ENCODE measurements at places on chromosomes 6 and 20.

DNA sequence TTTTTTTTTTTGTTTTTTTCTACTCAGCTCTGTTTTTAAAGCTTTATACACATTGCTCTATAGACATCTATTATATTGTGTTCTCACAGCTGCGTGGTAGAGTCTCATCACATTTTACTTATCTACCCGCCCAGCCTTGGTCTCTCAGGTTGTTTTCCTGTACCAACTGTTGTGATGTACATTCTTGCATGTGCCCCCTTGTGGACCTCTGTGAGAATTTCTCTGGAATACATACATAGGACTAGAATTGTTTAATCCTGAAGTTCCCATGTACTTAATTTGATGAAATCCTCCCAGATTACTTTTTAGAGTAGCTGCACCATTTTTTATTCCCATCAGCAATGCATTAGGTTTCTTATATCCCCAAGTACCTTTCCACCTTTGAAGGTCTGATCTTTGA is 40.4 kb upstream of the TINAG start:
- DNase-seq, result peak; percentile 53

GRCh38 chr6:26170951-26171841 is 84.0 kb downstream of the HFE start:
- DNase-seq, result no peak

GRCh38 chr6:4348462-4349112 is 213.2 kb upstream of the ECI2 start:
- no peak for DNase-seq

- DNase-seq, result no peak
These were observed 74.9 kb downstream of the FOXO3 start for GRCh38 chr6:108635505-108636226.

GRCh38 chr6:75378101-75378500 is 93.5 kb upstream of the TMEM30A start:
- DNase-seq, result no peak

GRCh38 chr6:43856005-43856765 is 86.2 kb downstream of the VEGFA start:
- peak; percentile 64 for DNase-seq

- no peak for DNase-seq
These were observed 167.0 kb downstream of the TBX18 start for GRCh38 chr6:84597238-84597875.

DNA sequence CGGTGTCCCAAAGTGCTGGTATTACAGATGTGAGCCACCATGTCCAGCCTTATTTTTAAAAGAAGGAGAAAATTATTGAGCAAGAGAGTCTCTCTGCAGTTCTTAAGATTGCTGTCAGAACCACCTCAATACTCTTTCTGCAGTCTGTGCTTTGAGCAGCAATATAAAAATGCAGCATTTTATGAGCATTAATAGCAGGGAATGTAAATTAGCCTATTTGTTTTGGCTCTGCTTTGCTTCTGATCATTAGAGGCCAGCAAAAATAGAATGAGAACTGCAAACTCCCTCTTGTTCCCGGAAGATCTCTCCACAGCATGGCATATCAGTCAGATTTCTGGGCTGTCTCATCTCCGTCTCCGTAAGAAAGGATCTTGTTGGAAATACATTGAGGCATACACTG is 35.8 kb downstream of the C6orf15 start:
- no peak for DNase-seq

DNA sequence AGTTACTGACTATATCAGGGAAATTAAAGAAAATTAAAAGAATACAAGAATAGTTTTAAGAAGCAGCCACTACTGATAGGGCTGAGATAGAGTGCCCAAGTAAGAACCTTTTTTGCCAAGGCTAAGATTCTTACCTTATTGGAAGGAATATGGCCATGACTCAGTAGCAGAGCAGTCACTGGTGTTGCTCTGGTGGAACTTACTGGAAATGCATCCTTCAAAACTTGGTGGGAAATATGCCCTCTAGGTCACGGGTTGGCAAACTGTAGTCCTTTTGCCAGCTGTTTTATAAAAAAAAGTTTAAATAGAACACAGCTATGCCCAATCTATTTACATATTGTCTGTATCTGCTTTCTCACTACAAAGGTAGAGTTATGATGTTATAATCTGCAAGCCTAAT is 6.0 kb downstream of the HSF2 start:
- DNase-seq, result peak; percentile 16

GRCh38 chr20:57693670-57694329 is 16.0 kb downstream of the PMEPA1 start:
- DNase-seq, result no peak

- peak; percentile 11 for DNase-seq
These were observed 38.3 kb downstream of the MAP7 start for GRCh38 chr6:136511926-136512325.

- DNase-seq, result peak; percentile 84
These were observed 6.9 kb upstream of the OSER1 start for GRCh38 chr20:44217342-44218092.

- peak; percentile 41 for DNase-seq
These were observed 25.4 kb downstream of the ZMYND8 start for GRCh38 chr20:47330933-47331708.

DNA sequence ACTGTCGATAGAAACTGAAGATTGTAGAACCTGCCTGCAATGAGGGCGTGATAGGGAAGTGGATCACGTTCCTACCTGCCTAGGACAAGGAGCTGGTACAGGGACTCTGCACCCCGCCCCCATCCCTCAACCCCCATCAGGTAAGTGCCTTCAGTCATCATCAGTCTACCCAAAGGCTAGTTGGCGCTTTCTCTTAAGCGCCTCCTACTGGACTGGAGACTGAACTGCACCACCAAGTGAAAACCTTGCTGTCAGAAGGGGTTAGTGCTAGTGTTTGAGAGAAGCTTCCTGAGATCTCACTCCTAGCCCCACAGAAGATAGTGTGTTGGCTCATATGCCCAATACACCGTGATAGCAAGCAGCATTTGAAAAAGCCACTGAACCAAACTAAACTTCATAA is 706.5 kb upstream of the MAN1A1 start:
- DNase-seq, result no peak

- DNase-seq, result no peak
These were observed 37.2 kb downstream of the MYH7B start for GRCh38 chr20:34992751-34993417.

- peak; percentile 6 for DNase-seq
These were observed at the start of gene GPX5 for GRCh38 chr6:28525496-28526039. Gene GPX5 (plus strand): TSS chr6:28525881. CDS start chr6:28526014, 133 bp downstream.

- no peak for DNase-seq
These were observed 41.7 kb downstream of the RNF24 start for GRCh38 chr20:3973705-3974104.

- DNase-seq, result no peak
These were observed 7.4 kb upstream of the KLHL32 start for GRCh38 chr6:96917098-96917497.

GRCh38 chr20:55569084-55569483 is 436.2 kb downstream of the CBLN4 start:
- no peak for DNase-seq

DNA sequence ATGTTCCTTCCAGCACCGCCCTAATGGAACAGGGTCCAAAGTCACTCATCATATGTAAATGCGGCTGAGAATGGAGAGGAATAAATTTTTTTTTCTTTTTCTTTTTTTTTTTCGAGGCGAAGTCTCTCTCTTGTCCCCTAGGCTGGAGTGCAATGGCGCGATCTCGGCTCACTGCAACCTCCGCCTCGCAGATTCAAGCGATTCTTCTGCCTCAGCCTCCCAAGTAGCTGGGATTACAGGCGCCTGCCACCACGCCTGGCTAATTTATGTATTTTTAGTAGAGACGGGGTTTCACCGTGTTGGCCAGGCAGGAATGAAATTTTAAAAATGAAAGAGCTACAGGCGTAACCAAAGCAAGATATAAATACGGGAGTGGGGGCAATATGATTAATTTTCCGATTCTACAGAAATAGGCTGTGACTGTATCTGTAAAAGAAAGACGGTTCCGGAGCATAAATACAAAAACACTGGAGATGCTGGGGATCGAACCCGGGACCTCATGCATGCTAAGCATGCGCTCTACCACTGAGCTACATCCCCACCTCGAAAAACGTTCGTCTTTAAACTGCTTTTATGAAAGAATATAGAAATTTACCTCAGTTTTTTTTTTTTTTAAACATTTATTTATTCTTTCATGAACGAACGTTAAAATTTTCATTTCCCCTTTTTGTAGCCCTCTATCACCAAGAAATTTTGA is 132.2 kb downstream of the GPX5 start:
- peak; percentile 71 for DNase-seq

DNA sequence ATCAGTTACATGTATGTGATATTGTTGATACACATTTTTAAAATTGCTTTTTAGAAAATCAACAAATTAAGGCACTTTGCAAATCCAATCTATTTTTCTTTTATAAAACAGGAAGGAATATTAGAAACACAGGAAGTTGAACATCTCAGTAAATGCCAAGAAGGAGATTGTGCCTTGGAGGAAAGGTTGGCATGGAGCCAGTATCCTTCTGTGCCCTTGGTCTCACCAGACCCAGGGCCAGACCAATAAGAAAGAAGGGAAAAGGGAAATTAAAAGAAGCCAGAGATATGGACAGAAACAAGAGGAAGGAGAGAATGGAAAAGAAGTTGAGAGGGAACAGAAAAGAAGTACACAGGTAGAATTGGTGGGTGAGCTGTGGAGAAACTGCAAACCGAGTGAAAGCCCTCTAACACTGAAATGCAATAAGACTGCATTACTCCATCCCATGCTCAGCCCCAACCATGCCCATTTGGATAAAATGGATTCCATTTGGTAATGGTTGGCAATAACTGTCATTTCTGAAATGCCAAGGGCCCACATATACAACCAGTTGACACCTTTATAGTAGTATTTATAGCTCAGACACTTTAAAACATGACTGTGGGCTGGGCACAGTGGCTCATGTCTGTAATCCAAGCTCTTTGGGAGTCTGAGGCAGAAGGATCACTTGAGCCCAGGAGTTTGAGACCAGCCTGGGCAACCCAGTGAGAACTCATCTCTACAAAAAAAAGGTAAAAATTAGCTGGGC is 133.8 kb downstream of the GMPR start:
- DNase-seq, result no peak

GRCh38 chr20:17671011-17671410 is 11.0 kb downstream of the RRBP1 start:
- no peak for DNase-seq

DNA sequence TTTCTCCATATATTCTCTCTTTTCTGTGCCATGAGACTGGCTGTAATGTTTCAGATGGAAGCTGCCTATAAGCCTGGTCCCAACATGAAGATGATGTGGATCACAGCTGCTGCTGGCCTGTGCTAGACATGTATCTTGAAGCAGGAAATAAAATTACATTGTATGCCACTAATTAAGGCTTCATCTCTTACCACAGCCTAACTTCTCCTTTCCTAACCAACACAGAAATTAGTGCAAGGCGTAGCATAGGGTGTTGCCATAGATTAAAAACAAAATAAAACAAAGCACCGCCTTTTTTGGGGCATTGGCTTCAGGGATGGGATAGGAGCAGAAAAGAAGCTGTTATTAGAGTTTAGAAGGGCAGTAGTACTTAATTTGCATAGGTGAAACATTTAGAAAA is 4.7 kb upstream of the SLC17A4 start:
- DNase-seq, result no peak

- DNase-seq, result no peak
These were observed 66.8 kb upstream of the AFDN start for GRCh38 chr6:167759912-167760311.

- peak; percentile 64 for DNase-seq
These were observed 243.2 kb upstream of the TENT5A start for GRCh38 chr6:81995548-81996289.

DNA sequence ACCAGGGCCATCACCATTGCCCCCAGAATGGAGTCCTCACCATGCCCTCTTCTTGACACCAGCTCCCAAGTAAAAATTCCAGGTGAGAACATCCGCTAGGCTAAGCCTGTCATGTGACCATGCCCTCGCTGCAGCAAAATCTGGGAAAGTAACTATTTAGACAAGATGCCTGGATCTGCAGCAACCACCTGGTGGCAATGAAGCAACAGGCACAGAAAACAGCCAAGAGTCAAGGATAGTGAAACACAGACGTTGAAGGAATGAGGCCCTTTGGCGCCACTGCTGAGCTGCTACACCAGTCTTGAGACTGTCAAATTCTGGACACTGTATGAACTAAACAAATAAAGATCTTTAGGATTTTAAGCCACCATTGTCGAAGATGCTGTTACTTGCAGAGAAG is 30.1 kb upstream of the TGM6 start:
- DNase-seq, result no peak

- DNase-seq, result no peak
These were observed 77.9 kb upstream of the RALY start for GRCh38 chr20:33915726-33916331.

DNA sequence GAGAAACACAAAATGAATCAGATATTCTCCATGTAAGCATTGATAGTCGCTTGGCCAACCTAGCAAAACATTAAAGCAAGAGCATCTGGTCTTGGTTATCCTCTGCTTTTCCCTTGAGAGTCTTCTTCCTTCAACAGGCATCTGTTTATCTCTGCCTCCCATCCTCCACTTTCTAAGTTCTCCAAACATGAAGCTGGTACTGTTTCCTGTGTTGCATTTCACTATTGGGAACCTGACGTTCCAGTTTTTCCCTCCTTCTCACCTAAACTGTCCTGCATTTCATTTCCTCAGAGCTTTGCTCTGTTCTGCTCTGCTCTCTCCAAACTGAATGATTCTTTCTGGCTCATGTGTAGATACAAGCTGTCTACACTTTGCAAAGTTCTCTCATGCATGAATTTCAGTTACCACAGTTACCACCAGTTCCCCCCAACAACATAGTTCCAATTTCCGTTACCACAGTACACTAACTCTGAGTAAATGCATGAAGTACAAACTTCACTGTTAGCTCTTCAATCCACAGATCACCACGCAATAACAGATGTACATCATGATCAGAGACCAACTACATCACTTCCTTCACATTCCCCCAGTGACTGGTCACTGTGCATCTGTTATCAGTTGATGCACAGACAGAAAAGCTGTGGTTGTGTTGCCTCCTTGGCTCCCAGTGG is 86.7 kb upstream of the F13A1 start:
- DNase-seq, result no peak

GRCh38 chr6:54601600-54602300 is 244.8 kb upstream of the FAM83B start:
- no peak for DNase-seq

DNA sequence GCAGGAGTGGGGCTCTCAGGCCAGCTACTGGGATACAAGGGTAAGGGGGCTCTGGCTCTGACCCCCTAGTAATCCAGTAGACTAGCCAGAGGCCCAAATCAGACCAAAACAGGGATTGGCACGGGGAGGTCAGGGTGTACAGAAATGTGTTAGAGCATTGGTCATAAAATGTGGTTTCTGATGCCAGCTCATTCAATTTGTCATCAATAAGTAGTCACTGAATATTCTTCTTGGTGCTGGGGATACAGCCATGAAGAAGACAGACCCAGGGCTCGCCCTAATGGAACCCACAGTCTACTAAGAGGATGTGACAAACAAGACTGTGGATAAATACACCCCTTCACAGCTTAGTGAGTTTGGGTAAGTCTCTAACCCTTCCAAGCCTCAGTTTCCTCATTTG is 11.1 kb downstream of the MAP1LC3A start:
- DNase-seq, result no peak

DNA sequence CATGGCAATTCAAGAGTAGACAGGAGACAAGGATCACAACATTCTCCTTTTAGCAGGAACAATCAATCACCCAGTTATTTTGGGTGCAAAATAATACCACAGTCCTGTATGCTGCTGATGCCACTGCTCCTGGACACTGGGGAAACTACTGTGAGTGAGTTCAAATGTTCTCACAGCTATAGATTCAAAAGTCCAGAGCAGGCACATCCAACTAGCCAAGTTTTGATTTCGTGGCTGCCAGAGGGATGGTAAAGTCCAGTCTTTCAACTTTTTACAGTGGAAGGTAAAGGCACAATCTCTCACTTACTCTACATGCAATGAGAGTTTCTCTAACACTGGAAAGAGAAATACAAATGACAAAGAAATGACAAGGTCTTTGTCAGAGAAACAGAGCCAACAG is 26.9 kb upstream of the TSHZ2 start:
- no peak for DNase-seq
